ENCODE measurements at places on chromosomes 12 and 14.
A peak's percentile ranks its signal among the peaks of the same experiment; 100 is the strongest.

GRCh38 chr14:50937325-50937724, 7.0 kb downstream of the PYGL start:
- DNase-seq, result no peak

- DNase-seq, result no peak
Observed at GRCh38 chr12:102496591-102496990, 16.2 kb upstream of the IGF1 start.

- no peak for DNase-seq
Observed at GRCh38 chr12:110846615-110847566, at the start of gene CCDC63. TSS of gene CCDC63 (plus strand) at chr12:110846987. CDS start at chr12:110852955, 5,968 bp downstream.

DNA sequence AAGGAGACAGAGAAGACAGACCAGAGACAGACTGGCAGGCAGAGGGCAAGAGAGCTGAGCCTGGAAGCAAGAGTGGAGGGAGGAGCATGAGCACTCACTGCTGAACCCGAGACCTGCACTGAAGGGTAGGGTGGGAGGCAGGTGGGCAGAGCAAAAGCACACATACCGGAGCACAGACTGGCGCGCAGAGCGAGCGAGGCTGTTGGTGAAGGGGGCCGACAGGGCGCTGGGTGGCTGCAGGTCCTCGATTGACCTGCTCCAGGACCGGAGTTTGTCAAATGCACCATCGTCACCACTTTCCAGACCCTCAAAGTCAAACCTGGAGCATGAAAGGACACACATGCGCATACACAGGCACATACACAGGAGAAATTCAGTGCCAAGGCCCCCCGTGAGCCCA, 34.9 kb downstream of the PRPF40B start:
- DNase-seq, result no peak

DNA sequence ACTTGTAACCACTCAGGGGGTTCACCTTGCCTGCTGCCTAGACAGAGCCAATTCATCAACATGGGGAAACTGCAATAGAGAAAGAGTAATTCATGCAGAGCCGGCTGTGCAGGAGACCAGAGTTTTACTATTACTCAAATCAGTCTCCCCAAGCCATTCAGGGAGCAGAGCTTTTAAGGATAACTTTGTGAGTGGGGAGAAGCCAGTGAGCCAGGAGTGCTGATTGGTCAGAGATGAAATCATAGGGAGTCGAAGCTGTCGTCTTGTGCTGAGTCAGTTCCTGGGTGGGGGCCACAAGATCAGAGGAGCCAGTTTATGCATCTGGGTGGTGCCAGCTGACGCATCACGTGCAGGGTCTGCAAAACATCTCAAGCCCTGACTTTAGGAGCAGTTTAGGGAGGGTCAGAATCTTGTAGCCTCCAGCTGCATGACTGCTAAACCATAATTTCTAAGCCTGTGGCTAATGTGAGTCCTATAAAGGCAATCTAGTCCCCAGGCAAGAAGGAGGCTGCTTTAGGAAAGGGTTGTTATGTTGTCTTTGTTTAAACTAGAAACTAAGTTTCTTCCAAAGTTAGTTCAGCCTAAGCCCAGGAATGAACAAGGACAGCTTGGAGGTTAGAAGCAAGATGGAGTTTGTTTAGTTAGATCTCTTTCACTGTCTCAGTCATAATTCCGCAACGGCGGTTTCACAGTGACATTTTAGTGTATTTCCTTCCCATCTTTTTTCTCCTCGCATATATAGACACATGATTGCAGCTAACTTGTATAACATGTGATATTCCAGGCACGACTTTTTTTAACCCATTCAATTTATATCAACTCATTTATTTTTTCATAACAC, 68.9 kb upstream of the NCOR2 start:
- DNase-seq, result peak; percentile 82

DNA sequence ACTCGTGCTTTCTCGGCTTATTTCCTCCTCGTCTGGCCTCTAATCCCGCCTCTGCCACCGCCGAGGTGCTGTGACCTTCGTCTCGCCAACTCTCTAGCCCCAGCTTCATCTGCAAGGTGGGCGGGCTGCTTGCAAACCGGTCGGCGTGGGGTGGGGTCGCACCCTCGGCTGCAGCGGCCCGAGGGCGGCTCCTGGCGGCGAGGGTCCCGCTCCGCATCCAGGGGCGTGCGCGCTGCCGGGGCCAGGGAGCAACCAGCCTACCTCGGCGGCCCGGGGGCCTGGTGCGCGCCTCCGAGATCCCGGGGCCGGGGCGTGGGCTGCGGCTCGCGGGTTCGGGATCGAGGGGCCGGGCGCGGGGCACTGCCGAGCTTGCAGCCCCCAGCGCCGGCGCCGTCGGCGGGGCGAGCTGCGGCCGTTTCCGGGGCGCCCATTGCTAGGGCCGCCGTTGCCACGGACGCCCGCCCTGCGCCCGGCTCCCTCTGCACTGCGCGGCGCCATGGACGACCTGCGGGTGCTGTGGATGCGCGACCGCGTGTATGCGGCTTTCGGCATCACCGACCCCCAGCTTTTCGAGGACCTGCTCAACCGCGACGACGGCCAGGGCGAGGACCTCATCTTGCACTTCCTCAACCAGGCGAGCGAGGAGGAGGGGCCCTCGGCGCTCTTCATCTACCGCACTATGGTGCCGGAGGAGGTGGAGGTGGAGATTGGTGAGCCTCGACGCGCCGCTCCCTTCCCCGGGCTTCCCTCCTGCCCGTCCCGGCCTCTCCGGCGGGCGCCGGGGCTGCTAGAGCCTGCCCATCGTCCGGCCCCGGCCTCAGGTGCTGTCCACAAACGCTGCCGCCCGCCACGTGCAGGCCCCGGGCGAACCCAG, at the start of gene DNAH10:
Gene DNAH10, plus strand, starts transcription at position 461 of the 874 bp plus-strand sequence. Its CDS starts 36 bp downstream, at position 497.
- no peak for DNase-seq

Data from hematopoietic multipotent progenitor cell treated with erythropoietin and hydrocortisone succinate and interleukin-3 and kit ligand, for 17 days (in vitro differentiated cells).